ENCODE measurements at places on chromosomes 13 and 19. TPM values are rescaled to one million over a fixed set of nuclear protein-coding genes. Genes with fewer than 3 reads are reported as not detected.

Gene PVR
- total RNA-seq, result 55.3 TPM

- DNase-seq, result no peak
- no peaks in the 10 kb centered on the region for H3K36me3 ChIP-seq
- H3K4me1 ChIP-seq, result no peaks in the 10 kb centered on the region
- no peaks in the 10 kb centered on the region for H3K27me3 ChIP-seq
These were observed 41.7 kb downstream of the RXFP2 start for GRCh38 chr13:31781064-31781463.

Gene PLK5
- total RNA-seq, result 0.44 TPM

Gene IGFL2
- not detected for total RNA-seq

DNA sequence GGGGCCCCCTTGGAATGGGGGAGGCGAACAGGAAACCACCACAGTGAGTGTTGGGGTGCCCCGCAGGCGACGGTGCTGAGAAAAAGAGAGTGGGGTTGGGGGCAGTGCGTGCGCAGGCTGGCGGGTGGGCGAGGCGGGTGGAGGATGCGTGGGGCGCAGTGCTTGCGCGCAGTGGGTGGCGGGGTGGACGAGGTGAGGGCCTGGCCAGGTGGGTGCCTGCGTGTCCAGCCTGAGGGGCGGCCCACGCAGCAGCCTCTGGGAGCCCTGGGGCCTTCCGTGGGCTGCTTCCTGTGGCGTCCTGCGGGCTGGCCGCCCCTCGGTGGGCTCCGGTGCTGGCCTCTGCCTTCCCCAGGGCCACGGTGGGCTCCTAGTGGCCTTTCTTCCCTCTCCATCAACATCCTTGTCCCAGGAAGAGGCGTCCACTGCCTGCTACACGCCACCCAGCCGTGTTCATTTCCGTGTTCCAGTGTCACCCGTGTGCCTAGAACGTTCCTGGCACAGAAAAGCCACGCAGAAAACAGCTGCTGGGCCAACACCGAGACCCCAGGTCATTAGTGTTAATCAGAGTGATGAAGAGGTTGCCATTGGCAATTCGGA, 7.1 kb downstream of the ATP11A start:
- no peaks in the 10 kb centered on the region for H3K36me3 ChIP-seq
- no peak for DNase-seq
- no peaks in the 10 kb centered on the region for H3K4me1 ChIP-seq
- no peak overlapping the region for H3K4me3 ChIP-seq

GRCh38 chr19:34975056-34975455, 11.0 kb upstream of the ZNF792 start:
- no peaks in the 10 kb centered on the region for H3K36me3 ChIP-seq
- no peak for DNase-seq
- H3K27me3 ChIP-seq, result no peaks in the 10 kb centered on the region
- no peak overlapping the region for H3K4me3 ChIP-seq

- no peak for DNase-seq
- H3K36me3 ChIP-seq, result no peaks in the 10 kb centered on the region
- H3K27me3 ChIP-seq, result peaks cover 4% of the 10 kb centered on the region
These were observed 35.8 kb upstream of the CEACAM21 start for GRCh38 chr19:41540041-41540695.

Gene RNF113B
- not detected for total RNA-seq

GRCh38 chr13:40812724-40813445, 23.5 kb downstream of the SLC25A15 start:
- no peak for DNase-seq
- no peak overlapping the region for H3K4me3 ChIP-seq
- H3K36me3 ChIP-seq, result peaks cover 8% of the 10 kb centered on the region
- H3K4me1 ChIP-seq, result no peaks in the 10 kb centered on the region
- no peak overlapping the region for H3K27ac ChIP-seq
- H3K27me3 ChIP-seq, result no peaks in the 10 kb centered on the region

- H3K4me3 ChIP-seq, result no peak overlapping the region
- H3K27ac ChIP-seq, result no peak overlapping the region
- DNase-seq, result no peak
- H3K4me1 ChIP-seq, result no peaks in the 10 kb centered on the region
These were observed 60.0 kb upstream of the SPRY2 start for GRCh38 chr13:80400865-80401426.
